Chondrocyte (in vitro differentiated cells): ENCODE measurements at places on chromosomes 6 and 20. TPM values are rescaled to one million over a fixed set of nuclear protein-coding genes. Genes with fewer than 3 reads are reported as not detected.

The MAK gene
- total RNA-seq: not detected in 3 replicates

The CTCFL gene
- total RNA-seq: not detected in 3 replicates

The NUDT3 gene
- total RNA-seq: 21.6 to 25.9 TPM (median 22.0 TPM) in 3 replicates

The DNAH8 gene
- 0.05 to 0.24 TPM (median 0.15 TPM) in 3 replicates for total RNA-seq

The COL19A1 gene
- total RNA-seq: 0.22 to 2.0 TPM (median 2.0 TPM) in 3 replicates

The C6orf15 gene
- total RNA-seq: 0.37 TPM in 1 of 3 replicates, not detected in the others

DNA sequence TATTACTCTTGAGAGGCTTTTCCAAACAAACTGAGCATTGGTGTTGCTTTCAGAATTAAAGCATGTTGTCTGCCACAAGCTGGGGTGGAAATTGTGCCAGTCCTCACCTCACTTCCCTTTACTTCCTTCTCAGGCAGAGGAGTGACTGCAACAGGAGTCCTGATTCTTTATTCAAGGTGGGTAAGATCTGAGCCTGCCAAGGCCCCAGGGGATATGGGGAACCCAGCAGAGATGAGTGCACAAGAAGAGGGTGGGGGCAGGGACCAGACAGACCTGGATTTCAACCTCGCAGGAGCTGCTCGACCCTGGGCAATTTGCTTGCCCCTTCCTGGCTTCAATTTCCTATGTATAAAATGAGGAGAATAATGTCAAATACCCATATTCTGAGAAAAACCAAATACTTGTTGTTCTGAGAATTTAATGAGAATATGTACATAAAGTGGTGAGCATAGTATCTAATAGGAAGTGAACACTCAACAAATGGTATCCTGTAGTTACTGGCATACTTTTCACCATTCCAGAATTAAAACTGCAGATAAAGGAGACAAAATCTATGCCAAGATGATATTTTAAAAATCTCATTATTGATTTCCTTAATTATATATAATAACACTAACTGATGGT is 17.8 kb downstream of the MAN1A1 start:
- no peak overlapping the region for H3K27ac ChIP-seq
- peaks cover 3% of the 10 kb centered on the region for H3K27me3 ChIP-seq
- H3K36me3 ChIP-seq: no peaks in the 10 kb centered on the region
- no peak overlapping the region for H3K4me3 ChIP-seq
- DNase-seq: no peak
- H3K4me1 ChIP-seq: no peaks in the 10 kb centered on the region

DNA sequence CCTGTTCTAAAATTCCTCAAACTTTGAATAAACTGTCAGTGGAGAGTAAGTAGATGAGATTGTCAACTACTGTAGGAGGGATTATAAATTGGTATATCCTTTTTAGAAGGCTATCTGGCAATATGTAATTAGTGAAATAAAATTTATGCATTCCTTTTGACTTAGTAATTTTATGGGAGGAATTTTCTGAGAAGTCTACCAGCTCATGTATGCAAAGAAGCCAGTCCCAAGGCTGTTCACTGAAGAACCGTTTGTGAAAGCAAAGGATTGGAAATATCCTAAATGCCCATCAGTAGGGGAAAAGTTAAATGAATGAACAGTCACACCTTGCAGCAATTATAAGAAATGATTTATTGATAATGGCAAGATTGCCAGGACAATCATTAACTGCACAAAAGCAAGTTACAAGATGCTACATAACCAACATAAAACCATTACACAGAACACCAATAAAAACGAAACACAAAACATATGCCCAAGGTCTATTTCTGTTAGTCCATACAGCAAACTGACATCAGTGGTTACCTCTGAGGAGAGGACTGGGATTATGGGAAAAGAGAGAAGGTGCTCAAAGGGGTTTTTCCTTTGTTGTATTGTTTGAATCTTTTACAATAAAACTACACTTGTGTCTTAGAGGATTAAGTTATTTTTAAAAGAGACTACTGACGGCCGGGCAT is 4.6 kb upstream of the DSTN start:
- H3K4me3 ChIP-seq: no peak overlapping the region
- DNase-seq: no peak
- H3K27ac ChIP-seq: peak overlapping the region; percentile 87

- no peaks in the 10 kb centered on the region for H3K36me3 ChIP-seq
- no peak overlapping the region for H3K4me3 ChIP-seq
- DNase-seq: no peak
- no peaks in the 10 kb centered on the region for H3K27me3 ChIP-seq
Measured at GRCh38 chr6:148738946-148739821, 7.6 kb upstream of the UST start.

DNA sequence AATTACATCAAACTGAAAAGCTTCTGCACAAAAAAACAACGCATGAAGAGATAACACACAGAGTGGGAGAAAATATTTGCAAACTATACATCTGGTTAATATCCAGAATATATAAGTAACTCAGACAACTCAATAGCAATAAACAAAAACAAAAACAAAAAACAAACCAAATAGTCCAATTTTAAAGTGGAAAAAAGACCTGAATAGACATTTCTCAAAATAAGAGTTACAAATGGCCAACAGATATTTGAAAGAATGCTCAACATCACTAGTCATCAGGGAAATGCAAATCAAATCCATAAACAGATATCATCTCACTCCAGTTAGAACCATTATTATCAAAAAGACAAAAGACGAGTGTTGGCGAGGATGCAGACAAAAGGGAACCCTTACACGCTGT is 28.8 kb upstream of the TOP1 start:
- DNase-seq: no peak
- H3K36me3 ChIP-seq: no peaks in the 10 kb centered on the region
- peaks cover 29% of the 10 kb centered on the region for H3K4me1 ChIP-seq
- no peaks in the 10 kb centered on the region for H3K27me3 ChIP-seq

DNA sequence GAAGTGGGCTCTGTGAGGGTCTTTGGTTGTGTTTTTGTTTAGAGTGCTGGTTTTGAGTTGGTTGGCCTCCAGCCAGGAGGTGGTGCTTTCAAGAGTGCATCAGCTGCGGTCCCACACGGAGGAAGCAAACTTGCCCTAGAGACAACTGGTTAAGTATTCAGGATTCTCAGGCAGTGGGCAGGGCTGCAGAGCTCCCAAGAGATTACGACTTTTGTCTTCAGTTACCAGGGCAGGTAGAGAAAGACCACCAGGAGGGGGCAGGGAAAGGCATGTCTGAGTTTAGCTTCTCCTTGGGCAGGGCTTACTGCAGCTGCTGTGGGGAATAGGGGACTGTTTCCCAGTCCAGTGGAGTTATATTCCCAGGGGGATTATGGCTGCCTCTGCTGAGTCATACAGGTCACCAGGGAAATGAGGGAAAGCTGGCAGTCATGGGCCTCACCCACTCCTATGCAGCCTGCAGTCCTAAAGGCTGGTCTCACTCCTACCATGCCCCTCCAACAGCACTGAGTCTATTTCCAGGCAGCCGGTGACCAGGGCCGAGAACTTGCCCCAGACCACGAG is 64.3 kb downstream of the TTI1 start:
- no peak overlapping the region for H3K4me3 ChIP-seq
- H3K36me3 ChIP-seq: peaks cover 12% of the 10 kb centered on the region
- no peak for DNase-seq

- H3K27ac ChIP-seq: no peak overlapping the region
- peaks cover 5% of the 10 kb centered on the region for H3K27me3 ChIP-seq
- H3K36me3 ChIP-seq: no peaks in the 10 kb centered on the region
- H3K4me1 ChIP-seq: peaks cover 6% of the 10 kb centered on the region
- H3K4me3 ChIP-seq: no peak overlapping the region
Measured at GRCh38 chr6:6633898-6634734, 45.6 kb downstream of the LY86 start.

DNA sequence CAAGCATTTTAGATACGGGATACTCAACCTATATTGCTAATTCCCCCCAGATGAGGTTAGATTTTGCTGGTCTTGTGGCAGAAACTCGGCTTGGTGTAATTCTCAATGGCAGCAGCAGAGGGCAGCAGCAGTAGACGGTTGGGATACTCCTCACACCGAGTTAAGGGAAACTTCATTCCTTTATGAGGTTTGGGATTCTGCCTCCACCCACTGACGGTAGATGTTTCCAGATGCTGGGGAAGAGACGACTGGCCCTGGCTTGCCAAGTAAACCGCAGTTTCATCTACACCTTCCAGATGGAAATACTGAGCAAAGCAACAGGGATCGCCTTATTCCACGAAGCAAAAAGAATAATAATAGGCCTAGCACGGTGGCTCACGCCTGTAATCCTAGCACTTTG is 8.2 kb upstream of the TBC1D7 start:
- no peak overlapping the region for H3K4me3 ChIP-seq
- peaks cover 3% of the 10 kb centered on the region for H3K27me3 ChIP-seq
- H3K36me3 ChIP-seq: no peaks in the 10 kb centered on the region
- H3K27ac ChIP-seq: no peak overlapping the region
- peaks cover 3% of the 10 kb centered on the region for H3K4me1 ChIP-seq

- peaks cover 8% of the 10 kb centered on the region for H3K36me3 ChIP-seq
- peak overlapping the region; percentile 23 for H3K27ac ChIP-seq
- DNase-seq: no peak
- H3K4me3 ChIP-seq: no peak overlapping the region
- H3K4me1 ChIP-seq: peaks cover 55% of the 10 kb centered on the region
Measured at GRCh38 chr6:4781426-4781825, 5.2 kb downstream of the CDYL start.

DNA sequence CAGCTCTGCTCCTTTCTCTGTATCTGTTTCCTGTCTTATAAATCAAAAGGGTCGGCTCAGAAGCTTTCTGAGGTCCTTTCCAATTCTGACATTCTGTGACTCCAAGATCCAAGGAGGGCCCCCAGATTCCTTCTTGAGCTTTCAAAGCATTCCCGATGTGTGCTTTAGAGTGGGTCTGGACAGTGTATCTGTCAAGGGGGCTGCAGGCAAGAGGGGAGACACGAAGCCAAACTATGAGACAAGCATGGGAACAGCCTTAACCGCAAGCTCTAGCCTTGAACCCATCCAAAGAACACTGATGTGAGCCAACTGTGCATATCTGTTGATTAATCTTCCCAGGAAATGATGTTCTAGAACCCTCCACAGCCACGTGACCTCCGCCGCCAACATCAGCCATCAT is 73.8 kb downstream of the TSHZ2 start:
- H3K4me3 ChIP-seq: no peak overlapping the region
- no peaks in the 10 kb centered on the region for H3K4me1 ChIP-seq
- DNase-seq: no peak
- no peaks in the 10 kb centered on the region for H3K36me3 ChIP-seq

DNA sequence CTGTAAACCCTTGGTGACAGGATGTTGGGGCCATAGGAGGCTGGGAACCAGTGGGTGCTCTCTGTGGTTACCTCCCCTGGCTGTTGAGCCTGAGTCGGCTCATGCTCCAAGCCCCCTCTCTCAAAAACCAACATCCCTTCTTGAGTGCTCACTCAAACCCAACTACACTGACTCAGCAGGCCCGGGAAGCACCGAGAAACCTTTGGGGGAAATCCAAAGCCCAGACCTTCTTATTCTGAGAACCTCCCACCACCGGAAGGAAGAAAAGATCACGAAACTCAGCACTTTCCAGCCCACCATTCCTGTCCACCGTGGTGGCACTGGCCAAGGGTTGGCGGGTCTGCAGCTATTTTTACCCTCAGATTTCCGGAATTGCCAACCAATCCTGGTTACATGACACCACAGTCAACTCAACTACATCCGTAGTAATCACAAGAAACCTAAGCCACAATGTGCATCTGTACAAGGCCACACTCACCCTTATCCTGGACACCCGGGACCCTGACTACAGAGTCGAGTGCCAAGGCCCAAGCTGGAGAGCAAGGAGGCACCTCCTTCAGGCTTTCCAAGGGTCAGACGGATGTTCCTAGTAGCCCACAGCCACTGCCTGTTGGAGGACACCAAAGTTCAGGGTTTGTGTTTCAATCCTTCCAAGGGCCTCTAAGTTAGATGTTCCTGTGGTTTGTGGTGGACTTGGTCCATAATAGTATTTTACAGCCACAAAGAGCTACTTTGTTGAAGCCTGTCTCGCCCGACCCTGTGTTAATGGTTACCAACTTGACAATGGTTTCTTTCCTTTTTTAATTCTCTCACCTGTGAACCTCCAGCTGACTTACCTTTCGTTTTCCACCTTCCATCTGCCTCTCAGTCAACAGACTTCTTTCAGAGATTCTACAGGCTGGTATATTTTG is 317.0 kb downstream of the CDC5L start:
- H3K27me3 ChIP-seq: no peaks in the 10 kb centered on the region
- H3K4me1 ChIP-seq: no peaks in the 10 kb centered on the region
- H3K36me3 ChIP-seq: no peaks in the 10 kb centered on the region
- H3K4me3 ChIP-seq: no peak overlapping the region

- no peak overlapping the region for H3K27ac ChIP-seq
- H3K4me1 ChIP-seq: peaks cover 14% of the 10 kb centered on the region
- H3K36me3 ChIP-seq: peaks cover 1% of the 10 kb centered on the region
Measured at GRCh38 chr6:141957271-141957670, 175.5 kb upstream of the GJE1 start.

GRCh38 chr6:28551891-28552666 is 26.4 kb downstream of the GPX5 start:
- no peak overlapping the region for H3K4me3 ChIP-seq
- H3K4me1 ChIP-seq: no peaks in the 10 kb centered on the region
- no peaks in the 10 kb centered on the region for H3K36me3 ChIP-seq
- no peak overlapping the region for H3K27ac ChIP-seq

DNA sequence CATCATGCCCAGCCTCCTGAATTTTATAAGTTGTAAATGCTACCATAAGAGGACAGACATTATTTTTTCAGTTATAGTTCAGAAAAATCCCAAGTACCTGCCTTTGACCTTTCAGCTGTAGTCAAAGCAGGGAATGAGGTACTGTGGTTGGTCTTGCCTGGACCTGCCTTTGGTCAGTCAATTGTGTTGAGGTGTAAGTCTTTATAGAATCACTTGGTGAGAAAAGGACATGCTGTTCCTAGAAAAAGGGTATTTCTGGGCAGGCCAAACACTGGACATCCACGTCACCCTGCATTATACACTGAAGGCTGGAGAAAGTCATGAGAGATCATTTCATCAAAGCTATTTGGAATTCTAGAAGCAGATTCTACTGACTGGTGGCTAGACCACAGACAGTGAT is 40.3 kb downstream of the PEX7 start:
- H3K4me3 ChIP-seq: no peak overlapping the region
- H3K27ac ChIP-seq: no peak overlapping the region
- peaks cover 8% of the 10 kb centered on the region for H3K4me1 ChIP-seq
- H3K27me3 ChIP-seq: no peaks in the 10 kb centered on the region
- no peaks in the 10 kb centered on the region for H3K36me3 ChIP-seq
- DNase-seq: no peak

DNA sequence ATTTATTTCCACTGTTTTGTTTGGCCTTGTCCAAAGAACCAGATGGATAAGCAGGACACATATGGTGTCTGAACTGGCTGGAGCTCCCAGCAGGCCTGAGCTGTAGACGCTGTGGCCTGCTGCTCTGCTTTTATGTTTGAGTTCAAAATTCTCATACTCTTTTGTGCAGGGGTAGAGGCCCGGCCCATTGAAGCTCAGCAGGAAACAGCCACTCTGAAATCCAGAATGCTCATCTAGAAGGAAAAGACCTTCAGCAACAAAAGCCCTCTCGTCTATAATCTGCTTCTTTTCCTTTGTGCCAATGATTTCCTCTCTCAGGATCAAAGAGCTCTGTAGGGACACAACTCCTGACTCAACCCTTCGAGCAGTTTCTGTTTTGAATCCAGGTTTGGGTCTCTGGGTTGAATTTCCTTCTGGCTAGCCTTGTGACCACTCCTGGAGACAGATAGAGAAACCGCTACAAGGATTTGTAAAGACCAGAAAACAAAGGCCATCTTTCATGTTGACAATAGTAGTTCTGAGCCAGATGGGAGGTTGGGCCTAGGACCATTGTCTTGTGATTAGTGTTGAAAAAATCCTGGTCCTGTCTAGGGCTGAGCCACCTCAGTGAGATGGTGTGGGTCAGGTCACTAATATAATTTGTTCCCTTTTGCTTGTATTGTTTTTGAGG is 446.7 kb downstream of the BCKDHB start:
- no peaks in the 10 kb centered on the region for H3K27me3 ChIP-seq
- H3K4me1 ChIP-seq: peaks cover 34% of the 10 kb centered on the region
- DNase-seq: no peak
- H3K4me3 ChIP-seq: no peak overlapping the region
- H3K27ac ChIP-seq: no peak overlapping the region
